HS-5 (cell line): ENCODE measurements at places on chromosomes 12 and 14.

DNA sequence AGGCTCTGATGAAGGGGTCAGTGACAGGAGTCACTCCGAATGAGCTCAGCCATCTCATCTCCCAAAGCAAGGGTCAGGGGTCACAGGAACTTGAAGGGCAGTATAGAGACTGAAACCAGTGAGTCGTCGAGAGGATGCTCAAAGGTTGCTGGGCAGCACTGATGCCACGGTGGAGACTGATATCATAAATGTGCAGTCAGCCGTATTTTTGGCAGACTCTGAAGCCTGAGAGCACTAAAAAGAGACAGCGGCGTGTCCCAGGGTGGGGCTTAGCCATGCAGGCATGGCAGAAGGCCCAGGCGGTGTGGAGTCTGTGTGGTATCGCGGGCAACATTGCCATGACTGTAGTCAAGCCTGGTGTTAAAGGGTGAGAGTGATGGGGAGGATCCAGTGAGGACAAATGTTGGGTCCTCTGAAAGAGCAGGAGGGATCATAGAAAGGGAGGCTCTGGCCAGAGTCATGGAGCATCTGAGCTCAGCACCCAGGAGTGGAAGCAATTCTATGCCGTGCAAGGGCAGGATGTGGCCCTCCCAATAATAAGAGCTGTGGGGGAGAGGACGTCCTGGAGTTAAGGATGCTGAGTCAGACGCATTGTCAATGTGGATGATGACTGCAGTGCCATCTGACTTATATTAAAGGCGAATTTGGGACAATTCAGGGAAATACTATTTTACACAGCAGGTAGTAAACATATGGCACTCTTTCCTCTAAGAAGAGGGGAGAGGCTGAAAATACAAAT is 241.2 kb upstream of the FKBP4 start:
- no peak for DNase-seq

GRCh38 chr12:93273834-93274564 is 103.7 kb upstream of the NUDT4 start:
- no peak for DNase-seq

GRCh38 chr12:46303039-46303666 is 34.3 kb upstream of the SLC38A1 start:
- DNase-seq: no peak

- no peak for DNase-seq
Measured at GRCh38 chr12:3333583-3333982, 157.4 kb upstream of the PRMT8 start.

- DNase-seq: no peak
Measured at GRCh38 chr12:57151741-57152630, 4.6 kb upstream of the LRP1-AS start.

DNA sequence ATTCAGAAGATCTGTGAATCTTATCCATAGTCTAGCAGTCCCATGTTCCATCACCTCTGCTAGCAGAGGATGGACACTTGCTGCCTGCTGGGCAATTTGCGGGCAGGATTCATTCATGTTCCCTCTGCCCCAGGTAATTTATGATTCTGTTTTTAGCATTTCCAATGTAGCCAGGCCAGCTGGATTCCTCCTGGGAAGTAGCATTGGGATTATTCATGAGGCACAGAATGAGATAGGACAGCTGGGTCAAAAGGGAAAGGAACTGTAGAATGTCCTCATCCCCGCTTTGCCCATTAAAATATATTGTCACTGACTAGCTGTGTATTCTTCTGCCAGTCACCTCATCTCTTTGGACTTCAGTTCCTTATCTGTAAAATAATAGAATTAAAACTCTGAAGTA is 68.7 kb downstream of the SLC35F4 start:
- DNase-seq: no peak

DNA sequence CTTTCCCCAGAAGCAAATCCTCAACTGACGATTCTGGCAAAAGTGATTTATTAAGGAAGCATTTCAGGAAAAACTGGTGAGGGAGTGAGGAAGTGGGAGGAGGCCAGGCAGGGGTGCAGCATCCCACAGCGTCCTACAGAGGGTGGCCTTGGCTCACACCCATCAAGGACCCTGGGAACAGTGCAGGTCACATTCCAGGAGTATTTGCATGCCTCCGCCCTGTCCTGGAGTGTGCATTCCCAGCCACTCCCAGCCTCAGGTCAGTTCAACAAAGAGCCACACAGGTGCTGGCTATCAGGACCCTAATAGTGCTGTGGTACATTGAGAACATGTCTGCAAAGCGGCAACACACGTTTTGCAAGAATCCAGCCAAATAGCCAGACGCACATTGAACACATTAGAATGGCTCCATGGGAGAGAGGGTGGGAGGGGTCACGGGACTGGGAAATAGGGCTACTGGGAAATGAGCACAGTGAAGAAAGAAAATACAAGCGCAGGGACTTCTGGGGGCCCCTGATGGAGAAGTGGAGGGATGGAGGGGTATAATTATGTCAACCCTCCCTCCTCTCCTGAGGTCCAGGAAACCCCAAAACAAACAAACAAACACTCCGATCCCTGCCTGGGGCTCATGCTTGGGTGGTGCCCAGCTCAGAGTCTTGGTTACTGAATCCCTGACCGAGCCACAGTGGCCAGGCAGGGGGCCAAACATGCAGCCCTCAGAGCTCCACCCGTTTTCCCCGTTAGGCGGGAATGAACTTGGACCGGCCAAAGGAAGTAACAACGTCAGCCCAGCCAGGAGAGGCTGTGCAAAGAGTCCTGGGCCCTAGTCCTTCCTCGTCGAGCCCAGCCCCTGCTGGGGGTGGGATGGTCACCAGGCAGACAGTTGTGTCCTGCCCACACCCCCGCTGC is 36.5 kb downstream of the CMKLR1 start:
- no peak for DNase-seq

DNA sequence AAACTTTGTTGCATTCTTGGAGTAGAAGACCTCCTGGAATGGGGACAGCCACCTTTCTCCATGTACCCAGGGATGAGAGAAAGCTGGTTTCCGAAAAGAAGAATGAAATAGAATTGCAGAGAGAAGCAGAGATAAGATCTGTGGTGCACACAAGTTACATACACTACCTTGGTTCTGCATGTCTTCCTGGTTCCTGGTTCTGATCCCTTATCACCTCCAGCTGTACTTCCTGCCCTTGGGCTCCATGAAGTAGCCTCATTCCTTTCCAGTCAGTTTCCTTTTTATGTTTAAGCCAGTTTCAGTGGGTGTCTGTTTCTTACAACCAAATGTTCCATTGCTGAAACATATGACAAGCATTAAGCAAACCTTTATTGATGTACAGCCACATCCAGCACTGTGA is 69.3 kb downstream of the FBXW8 start:
- DNase-seq: no peak

- DNase-seq: no peak
Measured at GRCh38 chr14:46490238-46490685, 161.3 kb downstream of the RPL10L start.
